ENCODE measurements at places on chromosomes 6 and 20.

GRCh38 chr6:31710523-31711219 is 4.0 kb downstream of the LY6G6F start:
- no peak for DNase-seq

GRCh38 chr20:61819574-61819846 is 246.2 kb downstream of the TAF4 start:
- no peak for DNase-seq

GRCh38 chr6:1190366-1190765 is 121.5 kb upstream of the FOXQ1 start:
- DNase-seq, result peak; percentile 93

DNA sequence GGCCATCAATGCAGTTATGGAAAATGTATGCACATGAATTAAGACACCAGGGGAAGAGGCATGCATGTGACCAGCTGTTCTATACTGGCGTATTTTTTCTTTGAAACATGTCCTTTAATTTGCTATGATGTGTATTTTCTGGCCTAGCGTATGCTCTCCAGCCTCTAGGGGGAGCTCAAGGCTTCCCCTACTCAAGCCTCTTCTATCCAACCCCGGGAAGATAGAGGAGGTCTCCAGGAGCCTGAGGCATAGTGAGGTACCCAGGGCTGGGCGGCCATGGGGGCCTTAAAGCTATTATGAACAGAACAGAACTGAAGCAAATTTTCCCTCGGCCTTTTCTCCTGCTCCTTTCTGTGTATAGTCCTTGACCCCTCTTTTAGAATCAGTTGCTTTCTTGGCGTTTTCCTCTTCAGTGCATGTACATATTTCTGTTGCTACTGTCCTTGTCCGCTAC is 528.9 kb downstream of the MAFB start:
- DNase-seq, result peak; percentile 51

DNA sequence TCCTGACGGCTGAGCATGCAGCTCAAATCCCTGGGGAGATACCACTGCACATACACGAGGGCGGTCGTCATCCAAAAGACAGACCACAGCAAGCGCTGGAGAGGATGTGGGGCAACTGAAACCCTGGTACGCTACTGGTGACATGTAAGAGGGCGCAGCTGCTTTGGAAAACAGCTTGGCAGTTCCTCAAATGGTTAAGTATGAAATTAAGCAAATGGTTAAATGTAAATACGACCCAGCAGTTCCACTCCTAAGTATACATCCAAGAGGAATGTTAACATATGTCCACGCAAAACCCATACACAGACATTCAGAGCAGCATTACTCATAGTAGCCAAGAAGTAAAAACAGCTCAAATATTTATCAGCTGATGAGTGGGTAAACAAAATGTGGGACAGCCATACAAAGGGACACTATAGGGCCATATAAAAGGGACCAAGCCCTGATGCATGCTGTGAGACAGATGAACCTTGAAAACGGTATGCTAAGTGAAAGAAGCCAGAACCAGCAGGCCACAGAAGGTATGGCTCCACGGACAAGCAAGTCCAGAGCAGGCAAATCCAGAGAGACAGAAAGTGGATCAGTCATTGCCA is 38.5 kb downstream of the RIPOR3 start:
- no peak for DNase-seq

DNA sequence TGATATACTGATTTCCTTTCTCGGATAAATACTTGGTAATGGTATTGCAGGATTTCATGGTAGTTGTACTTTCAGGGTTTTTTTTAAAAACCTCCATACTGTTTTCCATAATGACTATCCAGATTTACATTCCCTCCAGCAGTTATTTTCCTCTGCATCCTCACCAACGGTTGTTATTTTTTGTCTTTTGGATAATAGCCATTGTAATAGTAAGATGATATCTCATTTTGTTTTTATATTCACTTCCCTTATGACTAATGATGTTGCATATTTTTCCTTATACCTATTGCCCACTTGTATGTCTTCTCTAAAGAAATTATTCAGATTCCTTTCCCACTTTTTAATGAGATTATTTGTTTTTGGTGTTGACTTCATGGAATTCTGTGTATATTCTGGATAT is 231.0 kb downstream of the MEI4 start:
- DNase-seq, result no peak

DNA sequence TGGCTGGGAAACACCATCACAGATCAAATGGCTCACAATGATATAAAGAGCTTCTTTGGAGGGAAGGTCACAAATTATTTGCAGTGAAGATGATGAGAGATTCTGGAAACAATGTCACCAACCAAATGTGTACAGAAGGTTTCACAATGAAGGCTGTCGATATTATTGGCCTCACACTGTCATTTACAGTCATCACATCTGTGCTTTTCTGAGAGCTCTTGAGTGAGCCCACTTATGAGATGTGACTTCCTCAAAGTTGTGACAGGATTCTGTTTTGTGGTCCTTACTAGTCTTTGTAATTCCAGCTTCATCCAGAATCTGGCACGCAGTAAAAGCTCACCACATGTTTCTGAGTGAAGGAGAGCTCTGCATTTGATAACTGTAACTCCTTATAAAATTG is 133.6 kb downstream of the LMBRD1 start:
- DNase-seq, result no peak

DNA sequence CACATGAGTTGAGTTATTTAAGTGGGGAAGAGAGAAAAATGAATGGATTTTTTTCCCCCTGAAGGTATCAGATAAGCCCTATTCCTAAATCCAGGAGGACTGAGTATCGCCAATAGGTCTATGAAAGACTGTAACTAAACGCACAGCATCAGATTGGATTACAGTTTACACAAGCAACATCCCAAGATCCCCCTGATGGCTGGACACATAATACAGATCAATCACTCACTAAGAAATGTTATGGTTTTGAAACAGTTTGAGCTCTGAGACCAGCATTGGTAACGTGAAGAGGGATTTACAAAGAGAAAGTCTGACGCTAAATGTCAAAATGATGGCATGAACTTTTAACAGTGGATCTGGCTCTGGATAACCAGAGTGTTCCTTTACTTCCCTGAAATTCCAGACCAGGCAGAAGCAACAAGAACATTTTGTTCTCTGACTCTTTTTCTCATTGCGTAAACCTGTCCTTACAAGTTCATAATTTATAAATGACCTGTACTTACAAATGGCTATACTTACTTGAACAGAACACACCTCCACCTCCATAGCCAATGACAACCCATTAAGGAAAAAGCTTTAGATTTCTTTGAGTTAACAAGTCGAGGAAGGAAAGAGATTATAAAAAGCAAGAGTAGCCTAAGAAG is 131.8 kb upstream of the BEND3 start:
- DNase-seq, result no peak

DNA sequence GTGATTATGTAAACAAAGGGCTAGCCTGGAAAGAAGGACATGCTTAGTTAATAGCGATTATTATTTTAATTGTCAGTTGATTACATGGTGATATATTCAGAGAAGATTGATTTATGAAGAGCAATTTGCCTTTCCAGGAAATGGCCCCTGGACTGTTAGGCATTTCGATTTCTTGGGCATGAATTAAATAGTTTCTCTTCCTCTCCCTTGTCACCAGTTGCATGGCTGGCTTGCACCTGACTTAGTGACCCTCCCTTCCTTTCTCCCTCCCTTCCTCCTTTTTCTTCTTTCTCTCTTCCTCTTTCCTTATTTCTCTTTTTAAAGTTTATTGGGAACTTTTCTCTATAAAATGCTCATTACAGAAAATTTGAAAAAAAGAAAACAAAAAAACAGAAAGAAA is 235.4 kb downstream of the CDC5L start:
- no peak for DNase-seq

DNA sequence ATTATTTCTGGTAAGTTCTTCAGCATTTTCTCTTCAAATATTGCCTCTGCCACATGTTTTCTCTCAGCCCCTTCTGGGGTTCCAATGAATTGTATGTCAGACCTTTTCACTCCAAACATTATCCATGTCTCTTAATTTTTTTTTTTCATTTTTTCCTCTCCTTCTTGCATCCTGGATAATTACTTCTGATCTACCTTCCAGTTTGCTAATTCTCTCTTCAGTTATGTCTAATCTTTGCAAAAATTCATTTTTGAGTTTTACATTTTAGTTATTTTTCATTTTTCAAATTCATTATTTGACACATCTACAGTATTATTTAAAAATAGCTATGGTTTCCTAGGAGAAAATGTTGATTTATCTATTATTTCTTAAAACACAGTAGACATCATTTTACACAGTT is 271.7 kb downstream of the TFAP2B start:
- DNase-seq, result no peak

- peak; percentile 8 for DNase-seq
These were observed 299.1 kb downstream of the EPHA7 start for GRCh38 chr6:93120154-93120742.

All from ACHN (cell line).